ENCODE measurements at places on chromosomes 2 and 18.
A peak's percentile ranks its signal among the peaks of the same experiment; 100 is the strongest.

GRCh38 chr2:155730804-155731203 is 601.7 kb downstream of the NR4A2 start:
- no peak for DNase-seq

GRCh38 chr2:168056242-168056787 is 191.1 kb downstream of the STK39 start:
- DNase-seq: no peak

- no peak for DNase-seq
These were observed 382.1 kb upstream of the CDH20 start for GRCh38 chr18:60951091-60951490.

DNA sequence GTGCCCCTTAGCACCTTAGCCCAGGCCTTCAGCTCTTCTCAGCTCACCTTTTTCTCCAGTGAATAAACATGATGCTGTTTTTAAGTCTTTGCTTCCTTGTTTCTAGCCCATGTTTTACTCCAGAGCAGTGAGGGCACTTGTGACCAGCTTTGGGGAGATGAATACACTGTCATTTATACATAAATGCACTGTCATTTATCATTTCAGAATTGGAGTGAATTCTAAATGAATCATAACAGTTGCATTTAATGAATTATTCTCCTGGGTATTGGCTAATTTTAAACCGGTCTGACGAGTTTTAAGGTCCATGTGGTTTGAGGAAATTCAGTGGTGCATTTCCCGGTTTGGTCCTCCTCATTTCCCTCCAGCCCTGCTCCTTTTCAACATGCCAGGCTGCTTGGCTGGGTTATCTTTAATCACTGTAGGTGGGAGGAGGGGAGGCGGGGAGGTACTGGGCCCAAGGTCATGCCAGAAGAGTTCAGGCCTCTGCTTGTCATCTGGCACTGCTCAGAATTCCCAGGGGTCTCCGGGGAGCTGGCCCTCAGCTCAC is 23.9 kb downstream of the PRKCE start:
- peak; percentile 30 for DNase-seq

GRCh38 chr18:45980229-45980628 is 13.1 kb upstream of the EPG5 start:
- no peak for DNase-seq

- DNase-seq: no peak
These were observed 84.5 kb upstream of the DTNB start for GRCh38 chr2:25757906-25758305.

- no peak for DNase-seq
These were observed 409.5 kb upstream of the POU3F3 start for GRCh38 chr2:104444392-104444791.

DNA sequence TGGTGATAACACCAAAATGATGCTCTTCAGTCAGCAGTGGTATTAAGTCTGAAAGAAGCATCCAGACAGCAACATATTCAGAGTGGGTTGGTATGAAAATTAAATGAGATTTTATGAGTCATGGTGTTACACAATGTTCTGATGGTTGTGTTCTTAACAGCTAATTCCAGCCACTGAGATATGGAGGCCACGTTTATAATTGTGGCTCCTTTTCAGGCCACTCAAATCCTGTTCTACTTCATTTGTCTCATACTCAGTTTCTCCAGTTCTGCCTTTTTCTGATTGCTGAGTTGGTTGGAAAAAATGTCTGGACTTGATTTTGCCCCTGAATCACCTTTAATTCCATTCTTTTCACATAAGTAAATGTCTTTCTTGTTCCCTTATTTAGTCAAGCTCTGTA is 162.7 kb upstream of the COL3A1 start:
- peak; percentile 79 for DNase-seq

DNA sequence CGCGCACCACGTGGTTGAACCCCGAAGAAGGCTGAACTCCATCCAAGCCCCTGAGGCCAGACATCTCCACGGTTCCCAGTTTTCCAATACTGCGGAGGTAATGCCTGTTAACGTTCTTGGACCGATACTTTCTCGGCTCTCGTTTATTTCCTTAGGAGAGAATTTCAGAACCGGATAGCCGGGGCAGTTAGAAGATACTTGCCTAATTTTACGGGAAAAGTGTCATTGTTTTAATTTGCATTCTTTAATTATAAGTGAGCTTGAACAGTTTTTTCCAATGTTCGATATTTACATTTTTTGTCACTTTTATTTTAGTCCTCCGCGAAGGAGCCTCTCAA is 10.2 kb upstream of the KCNG2 start:
- DNase-seq: no peak

- no peak for DNase-seq
These were observed 30.0 kb upstream of the MBP start for GRCh38 chr18:77162580-77162979.

DNA sequence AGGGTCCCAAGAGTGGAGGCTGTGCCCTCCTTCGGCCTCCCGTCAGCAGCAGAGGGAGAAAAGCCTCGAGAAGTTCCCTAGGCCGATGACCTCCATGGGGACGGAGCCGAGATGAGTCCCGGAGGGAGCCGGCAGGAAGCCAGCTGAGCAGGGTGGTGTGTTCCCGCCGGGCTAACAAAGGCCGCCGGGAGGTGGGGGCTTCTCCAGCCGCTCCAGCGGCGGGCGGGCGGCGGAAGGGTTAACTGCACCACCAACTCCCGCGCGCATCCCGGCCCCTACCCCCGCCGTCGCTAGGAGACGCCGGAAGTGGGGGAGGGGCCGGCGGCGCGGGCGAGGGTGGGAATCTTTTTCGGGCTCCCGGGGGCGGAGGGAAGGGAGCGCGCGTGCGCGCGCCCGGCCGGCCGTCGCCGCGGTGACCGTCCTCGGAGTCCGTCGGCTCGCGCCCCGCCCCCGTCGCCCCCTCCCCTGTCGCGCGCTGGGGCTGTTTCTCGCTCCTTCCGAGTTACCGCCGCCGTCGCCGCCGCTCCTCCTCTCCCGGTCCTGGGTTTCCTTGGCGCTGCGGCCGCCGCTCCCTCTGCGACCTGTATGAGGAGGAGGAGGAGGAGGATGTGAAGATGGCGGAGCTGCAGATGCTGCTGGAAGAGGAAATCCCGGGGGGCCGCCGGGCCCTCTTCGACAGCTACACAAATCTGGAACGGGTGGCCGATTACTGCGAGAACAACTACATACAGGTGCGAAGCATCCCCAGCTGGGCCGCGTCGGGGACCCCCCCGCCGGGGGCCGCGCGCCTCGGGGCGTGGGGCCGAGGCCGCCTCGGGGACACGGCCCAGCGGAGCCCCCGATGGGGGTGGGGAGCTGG is at the start of gene ABI2:
Gene ABI2 (plus strand): TSS at position 494 of the 859 bp plus-strand sequence. CDS start 121 bp downstream, at position 615.
- peak; percentile 80 for DNase-seq

DNA sequence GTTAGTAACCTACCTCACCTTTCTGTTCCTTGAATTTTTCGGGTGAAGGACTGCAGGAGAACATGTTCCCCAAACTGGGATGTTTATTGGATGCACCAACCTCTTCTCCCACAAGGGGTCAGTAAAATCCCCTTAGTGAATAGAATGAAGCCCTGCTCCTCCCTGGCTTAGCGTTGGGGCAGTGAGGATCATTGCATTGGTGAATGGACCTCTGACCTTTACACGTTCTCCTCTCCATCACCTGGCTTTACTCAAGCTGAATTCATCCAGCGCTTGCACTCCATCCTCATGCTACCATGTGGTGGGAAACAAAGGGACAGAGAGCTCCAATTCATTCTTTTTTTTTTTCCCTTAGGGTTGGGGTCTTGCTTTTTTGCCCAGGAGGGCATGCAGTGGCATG is 157.2 kb downstream of the MIB1 start:
- peak; percentile 61 for DNase-seq

GRCh38 chr2:150472511-150472899 is 15.0 kb downstream of the RND3 start:
- peak; percentile 79 for DNase-seq

DNA sequence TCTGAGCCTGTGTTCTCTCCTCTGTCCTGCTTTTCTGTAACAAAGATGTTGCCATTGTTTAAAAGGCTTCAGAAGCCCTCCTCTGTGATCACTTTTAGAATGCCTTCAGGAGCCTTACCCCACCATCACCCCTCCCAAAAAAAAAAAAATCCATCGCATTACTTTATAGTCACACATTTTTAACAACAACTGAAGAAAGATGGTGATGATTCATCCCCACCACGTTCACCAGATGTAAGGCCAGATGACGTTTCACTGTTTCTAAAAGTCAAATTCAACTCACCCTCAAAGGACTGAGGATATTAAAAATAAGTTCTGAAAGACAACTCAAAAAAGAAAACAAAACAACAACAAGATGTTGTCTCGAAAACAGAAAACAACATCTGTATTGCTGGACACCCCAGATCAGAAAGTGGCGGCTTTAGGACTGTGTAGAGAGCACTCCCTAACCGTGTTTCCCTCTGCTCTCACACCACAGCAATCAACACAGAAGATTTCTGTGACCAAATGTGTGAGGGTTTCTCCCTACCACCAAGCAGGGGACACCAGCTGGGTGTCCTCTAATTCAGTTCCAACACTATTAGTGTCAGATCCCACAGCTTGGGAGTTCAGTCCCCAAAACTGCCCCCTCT is 61.9 kb upstream of the CREB1 start:
- DNase-seq: peak; percentile 76

- DNase-seq: no peak
These were observed 471.9 kb upstream of the HS6ST1 start for GRCh38 chr2:128790541-128791001.

DNA sequence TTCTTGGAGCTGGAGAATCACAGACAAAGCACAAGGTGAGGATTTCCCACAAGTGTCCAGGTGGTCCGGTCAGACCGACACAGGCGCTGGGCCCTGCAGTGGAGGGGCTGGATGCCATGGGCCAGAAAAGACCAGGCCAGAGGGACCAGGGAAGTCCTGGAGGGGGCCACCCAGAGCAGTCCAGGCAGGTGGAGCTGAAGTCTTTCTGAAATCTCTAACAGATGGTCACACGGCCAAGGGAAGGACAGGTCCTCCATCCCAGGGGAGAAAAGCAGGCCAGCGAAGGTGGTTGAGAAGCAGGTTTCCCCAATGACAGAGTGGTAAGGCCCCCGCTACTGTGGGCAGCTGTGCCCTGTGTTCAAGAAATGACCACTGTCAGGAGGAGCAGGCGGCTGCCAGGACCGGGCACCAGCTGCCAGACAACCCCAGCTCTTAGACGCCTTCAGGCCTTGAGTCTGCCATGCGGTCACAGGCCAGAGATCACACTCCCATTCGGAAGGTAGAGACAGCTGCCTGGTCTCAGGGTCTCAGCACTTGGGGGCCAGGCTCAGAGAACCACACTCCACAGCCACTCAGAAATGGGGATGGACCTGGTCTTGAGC is 25.9 kb downstream of the HS1BP3 start:
- DNase-seq: no peak

DNA sequence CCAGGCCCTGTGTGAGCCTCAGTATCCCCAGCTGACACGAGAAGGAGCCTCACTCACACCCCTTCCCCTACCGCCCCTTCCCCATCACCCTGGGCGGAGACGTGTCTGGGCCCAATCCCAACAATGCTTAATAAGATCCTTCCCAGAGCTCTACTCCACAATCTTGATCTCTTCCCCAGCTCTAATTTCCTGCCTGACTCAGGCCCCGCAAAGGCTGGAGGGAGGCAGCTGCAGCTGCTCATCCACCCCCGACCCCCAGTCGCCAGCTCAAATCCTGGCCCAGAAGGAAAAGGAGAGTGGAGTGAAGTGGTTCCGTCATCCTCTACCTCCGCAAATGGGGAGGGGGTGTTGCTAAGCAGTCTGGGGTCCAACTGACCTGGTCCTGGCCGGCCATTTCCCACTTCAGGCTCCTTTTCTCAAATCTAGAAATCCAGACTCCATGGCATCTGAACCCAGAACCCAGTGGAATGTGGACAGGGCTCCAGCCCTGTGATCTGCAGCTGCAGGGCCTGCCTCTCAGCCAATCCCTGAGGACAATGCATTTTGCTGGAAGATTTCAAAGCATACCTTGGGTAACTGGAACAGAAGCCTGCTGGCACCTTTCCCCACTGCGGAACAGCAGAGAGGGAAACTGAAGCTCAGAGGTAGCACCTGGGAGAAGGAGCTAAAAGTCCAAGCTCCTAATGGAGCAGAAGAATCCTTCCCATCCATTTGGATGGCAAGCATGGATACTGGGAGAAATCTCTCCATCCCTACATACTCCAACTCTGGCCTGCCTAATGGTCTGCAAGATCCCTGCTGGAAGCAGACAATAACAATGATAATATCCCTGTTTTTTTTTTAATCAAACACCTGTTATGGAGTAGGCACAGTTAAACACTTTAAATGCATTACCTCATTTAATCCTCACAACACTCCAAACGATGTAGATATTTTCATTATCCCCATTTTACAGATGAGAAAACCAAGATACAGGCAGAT is 5.6 kb upstream of the TNS1 start:
- DNase-seq: peak; percentile 44

- no peak for DNase-seq
These were observed 146.2 kb upstream of the LYPD1 start for GRCh38 chr2:132816234-132816633.

DNA sequence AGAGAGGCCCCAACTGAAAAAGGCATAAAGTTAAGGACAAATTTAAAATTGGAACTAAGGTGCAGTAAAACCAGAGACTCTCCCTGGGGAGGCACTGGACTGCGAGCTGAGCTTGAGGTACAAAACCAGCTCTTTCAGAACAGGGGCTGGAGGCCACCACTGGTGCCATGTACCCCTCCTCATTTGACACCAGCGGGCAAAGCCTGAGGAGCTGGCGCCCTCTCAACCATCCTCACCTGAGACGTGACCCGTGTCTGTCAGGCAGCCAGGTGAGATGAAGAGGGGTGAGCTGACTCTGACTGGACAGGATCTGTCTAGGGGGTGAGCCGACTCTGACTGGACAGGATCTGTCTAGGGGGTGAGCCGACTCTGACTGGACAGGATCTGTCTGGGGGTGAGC is 68.5 kb downstream of the TMEM18 start:
- DNase-seq: no peak

- no peak for DNase-seq
These were observed 206.1 kb upstream of the SETBP1 start for GRCh38 chr18:44474591-44474990.

DNA sequence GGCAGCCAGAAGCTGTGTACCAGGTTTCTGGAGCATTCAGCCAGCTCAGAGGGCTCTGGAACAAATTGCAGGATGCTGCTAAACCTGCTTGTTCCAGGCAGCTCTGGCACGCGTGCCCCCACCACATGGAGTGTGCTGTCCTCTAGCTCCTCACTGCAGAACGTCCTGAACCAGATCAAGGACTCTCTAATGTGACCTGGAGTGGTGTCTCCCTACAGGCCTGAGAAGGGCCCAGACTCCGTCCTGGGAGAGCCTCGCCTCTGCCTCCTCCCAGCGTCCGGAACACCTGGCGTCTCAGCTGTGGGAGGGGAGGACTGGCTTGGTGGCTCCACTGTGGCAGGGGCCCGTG is 115.6 kb upstream of the GPC1 start:
- no peak for DNase-seq

- DNase-seq: no peak
These were observed 113.5 kb downstream of the EPHA4 start for GRCh38 chr2:221458578-221458977.

DNA sequence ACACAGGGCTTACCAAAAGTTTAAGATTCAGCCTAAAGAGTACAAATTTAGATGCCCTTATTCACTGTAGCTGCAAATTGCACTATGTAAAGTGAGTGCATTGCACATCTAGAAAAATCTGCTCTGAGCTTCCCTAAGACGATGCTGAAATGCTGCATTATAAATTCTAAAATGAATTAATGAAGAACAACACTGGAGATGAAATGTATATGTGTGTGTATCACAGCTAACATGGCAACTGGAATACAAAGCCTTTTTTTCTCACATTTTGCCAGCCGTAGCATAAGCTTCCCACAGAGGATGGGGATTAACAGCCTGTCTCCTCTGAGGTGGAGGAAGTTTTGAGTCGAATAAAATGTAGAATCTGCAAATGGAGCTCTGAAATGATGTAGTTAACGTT is 338.3 kb upstream of the ZEB2 start:
- no peak for DNase-seq

Measured in fibroblast of pulmonary artery (primary cell).